ENCODE measurements at places on chromosomes 1 and 21. TPM values are rescaled to one million over a fixed set of nuclear protein-coding genes. Genes with fewer than 3 reads are reported as not detected.

OR10Z1 gene
- total RNA-seq: not detected

- H3K27ac ChIP-seq: no peak overlapping the region
- no peak overlapping the region for H3K4me3 ChIP-seq
- H3K36me3 ChIP-seq: no peaks in the 10 kb centered on the region
- H3K4me1 ChIP-seq: no peaks in the 10 kb centered on the region
- H3K27me3 ChIP-seq: no peaks in the 10 kb centered on the region
- no peak for DNase-seq
Measured at GRCh38 chr1:82555501-82555900, 754.8 kb downstream of the ADGRL2 start.

AMY1C gene
- not detected for total RNA-seq

KDF1 gene
- 14.1 TPM for total RNA-seq

- H3K27me3 ChIP-seq: no peaks in the 10 kb centered on the region
- H3K4me3 ChIP-seq: no peak overlapping the region
- H3K4me1 ChIP-seq: no peaks in the 10 kb centered on the region
- no peaks in the 10 kb centered on the region for H3K36me3 ChIP-seq
Measured at GRCh38 chr21:38027901-38028498, 111.7 kb upstream of the KCNJ6 start.

DNA sequence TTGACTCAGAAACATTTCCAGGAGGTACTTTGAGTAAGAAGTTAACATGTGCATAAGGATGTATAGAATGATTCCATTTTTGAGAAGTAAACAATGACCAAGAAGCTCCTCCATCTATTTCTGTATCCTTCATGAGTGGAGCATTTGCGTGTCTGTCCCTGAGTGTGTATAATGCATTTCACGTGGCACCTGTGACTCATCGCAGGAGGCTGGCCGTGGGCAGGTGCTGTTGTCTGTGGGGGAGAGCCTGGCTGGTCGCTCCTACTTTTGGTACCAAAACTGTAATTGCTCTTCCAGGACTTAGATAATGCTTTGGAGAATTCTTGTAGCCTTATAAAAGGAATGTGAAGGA is 16.5 kb downstream of the SLC37A1 start:
- H3K4me1 ChIP-seq: no peaks in the 10 kb centered on the region
- H3K4me3 ChIP-seq: no peak overlapping the region
- no peak for DNase-seq

GRCh38 chr1:17655922-17656321 is 99.2 kb upstream of the ACTL8 start:
- H3K4me3 ChIP-seq: no peak overlapping the region
- no peaks in the 10 kb centered on the region for H3K4me1 ChIP-seq
- DNase-seq: no peak
- H3K27ac ChIP-seq: no peak overlapping the region
- peaks cover 5% of the 10 kb centered on the region for H3K36me3 ChIP-seq

NDUFV3 gene
- total RNA-seq: 29.6 TPM

GRCh38 chr21:37967036-37967435 is 50.8 kb upstream of the KCNJ6 start:
- no peaks in the 10 kb centered on the region for H3K4me1 ChIP-seq
- H3K4me3 ChIP-seq: no peak overlapping the region
- H3K27me3 ChIP-seq: no peaks in the 10 kb centered on the region
- no peak overlapping the region for H3K27ac ChIP-seq
- DNase-seq: no peak

- no peaks in the 10 kb centered on the region for H3K4me1 ChIP-seq
- no peaks in the 10 kb centered on the region for H3K36me3 ChIP-seq
- H3K27me3 ChIP-seq: no peaks in the 10 kb centered on the region
- H3K27ac ChIP-seq: no peak overlapping the region
Measured at GRCh38 chr1:198638441-198638840, 399 bp upstream of the PTPRC start.

DNA sequence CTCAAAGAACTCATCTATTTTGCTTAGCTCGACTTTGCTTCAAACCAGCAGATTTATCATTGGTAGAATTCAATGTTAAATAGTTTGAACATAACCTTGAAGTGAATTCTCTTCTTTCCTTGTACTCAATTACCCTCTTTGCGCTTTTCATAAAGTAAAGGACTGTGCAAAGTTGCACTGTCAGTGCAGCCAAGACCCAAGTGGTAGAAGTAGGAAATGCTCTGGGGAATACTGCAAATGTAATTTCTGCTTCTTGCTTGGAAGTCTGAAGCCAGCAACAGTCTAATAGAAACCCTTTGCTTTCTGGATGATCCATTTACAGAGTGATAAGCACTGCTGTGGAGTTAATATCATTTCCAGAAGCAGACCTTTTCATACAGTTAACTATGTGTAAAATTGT is 936.7 kb upstream of the TMPRSS15 start:
- no peak for DNase-seq
- no peaks in the 10 kb centered on the region for H3K36me3 ChIP-seq
- H3K27ac ChIP-seq: no peak overlapping the region

DNA sequence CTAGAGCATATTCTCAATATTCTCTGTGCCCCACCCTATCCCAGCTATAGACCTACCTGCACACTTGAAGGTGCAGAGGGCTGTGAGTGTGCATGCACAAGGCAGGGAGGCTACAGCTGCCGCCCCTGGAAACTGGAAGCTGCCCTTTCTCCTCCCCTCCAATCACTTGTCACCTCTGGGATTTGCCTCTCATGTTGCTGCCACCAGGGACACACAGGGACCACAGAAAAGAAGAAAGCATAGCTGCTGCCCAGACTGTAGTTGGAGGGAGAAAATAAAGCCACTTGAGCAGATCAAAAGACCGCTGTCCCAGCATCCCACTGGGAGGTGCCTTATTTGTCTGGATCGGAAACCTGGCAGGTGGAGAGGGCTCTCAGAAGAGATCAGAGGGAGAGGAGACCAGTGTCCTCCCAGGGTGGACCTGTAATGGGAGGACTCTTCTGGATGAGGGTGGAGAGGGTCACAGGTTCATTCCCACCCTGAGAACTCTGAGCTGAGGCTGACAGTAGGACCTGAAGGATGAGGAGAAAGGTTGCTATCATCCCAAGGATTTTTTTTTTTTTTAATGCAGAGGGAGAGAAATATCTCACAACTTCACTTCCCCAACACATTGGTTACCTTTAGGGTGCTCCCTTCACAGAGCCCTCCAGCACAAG is 7.6 kb upstream of the INPP5B start:
- no peak overlapping the region for H3K4me3 ChIP-seq
- peak; percentile 24 for DNase-seq
- no peaks in the 10 kb centered on the region for H3K27me3 ChIP-seq
- peaks cover 6% of the 10 kb centered on the region for H3K4me1 ChIP-seq

GRCh38 chr1:68116643-68117235 is 66.3 kb upstream of the DIRAS3 start:
- peak; percentile 76 for DNase-seq
- H3K4me3 ChIP-seq: peak overlapping the region; percentile 11
- H3K4me1 ChIP-seq: peaks cover 11% of the 10 kb centered on the region
- no peak overlapping the region for H3K27ac ChIP-seq

PLPP3 gene
- total RNA-seq: 107 TPM

GRCh38 chr1:94178901-94179300 is 58.0 kb upstream of the ABCA4 start:
- no peak for DNase-seq
- no peaks in the 10 kb centered on the region for H3K27me3 ChIP-seq
- peaks cover 10% of the 10 kb centered on the region for H3K36me3 ChIP-seq
- H3K27ac ChIP-seq: no peak overlapping the region
- H3K4me3 ChIP-seq: no peak overlapping the region
- H3K4me1 ChIP-seq: no peaks in the 10 kb centered on the region

DNA sequence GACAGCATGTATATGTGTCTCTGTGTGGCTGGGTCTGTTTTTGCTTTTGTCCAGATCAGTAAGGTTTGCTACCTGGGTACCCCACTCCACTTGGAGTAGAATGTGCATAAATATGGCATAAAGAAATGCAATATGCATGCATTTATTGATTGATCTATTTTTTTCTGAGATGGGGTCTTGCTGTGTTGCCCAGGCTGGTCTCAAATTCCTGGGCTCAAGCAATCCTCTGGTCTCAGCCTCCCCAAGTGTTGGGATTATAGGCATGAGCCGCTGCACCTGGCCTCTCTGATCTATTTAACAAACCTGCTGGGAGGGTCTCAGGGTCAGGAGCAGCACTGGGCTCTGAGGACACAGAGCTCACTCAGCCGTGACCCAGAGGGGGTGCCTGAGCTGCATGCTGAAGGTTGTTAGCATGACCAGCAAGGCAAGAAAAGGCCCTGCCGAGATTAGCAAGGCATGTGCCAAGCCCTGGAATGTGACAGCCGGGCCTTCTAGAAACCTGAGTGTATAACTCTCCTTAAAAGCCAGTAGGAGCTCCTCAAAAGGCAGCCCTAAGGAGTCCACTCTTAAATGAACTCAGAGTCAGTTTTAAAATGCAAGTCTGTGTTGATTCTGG is 22.5 kb downstream of the PCSK9 start:
- H3K27me3 ChIP-seq: no peaks in the 10 kb centered on the region
- DNase-seq: peak; percentile 27
- H3K4me1 ChIP-seq: peaks cover 6% of the 10 kb centered on the region
- no peak overlapping the region for H3K4me3 ChIP-seq
- H3K27ac ChIP-seq: no peak overlapping the region

GRCh38 chr21:37574316-37574715 is 207.7 kb downstream of the DYRK1A start:
- H3K4me3 ChIP-seq: no peak overlapping the region
- H3K27ac ChIP-seq: no peak overlapping the region
- no peaks in the 10 kb centered on the region for H3K4me1 ChIP-seq

HCRTR1 gene
- 0.35 TPM for total RNA-seq

GRCh38 chr1:21573971-21574465 is 64.8 kb downstream of the ALPL start:
- peak; percentile 82 for DNase-seq
- H3K36me3 ChIP-seq: no peaks in the 10 kb centered on the region
- no peak overlapping the region for H3K4me3 ChIP-seq
- H3K27ac ChIP-seq: peak overlapping the region; percentile 86

RABGGTB gene
- total RNA-seq: 60.2 TPM

AGRN gene
- 261 TPM for total RNA-seq

GRCh38 chr1:6623269-6623965 is 1.3 kb upstream of the THAP3 start:
- no peaks in the 10 kb centered on the region for H3K27me3 ChIP-seq
- no peak overlapping the region for H3K4me3 ChIP-seq
- DNase-seq: no peak
- peaks cover 9% of the 10 kb centered on the region for H3K36me3 ChIP-seq

TNFRSF18 gene
- 8.1 TPM for total RNA-seq

DNA sequence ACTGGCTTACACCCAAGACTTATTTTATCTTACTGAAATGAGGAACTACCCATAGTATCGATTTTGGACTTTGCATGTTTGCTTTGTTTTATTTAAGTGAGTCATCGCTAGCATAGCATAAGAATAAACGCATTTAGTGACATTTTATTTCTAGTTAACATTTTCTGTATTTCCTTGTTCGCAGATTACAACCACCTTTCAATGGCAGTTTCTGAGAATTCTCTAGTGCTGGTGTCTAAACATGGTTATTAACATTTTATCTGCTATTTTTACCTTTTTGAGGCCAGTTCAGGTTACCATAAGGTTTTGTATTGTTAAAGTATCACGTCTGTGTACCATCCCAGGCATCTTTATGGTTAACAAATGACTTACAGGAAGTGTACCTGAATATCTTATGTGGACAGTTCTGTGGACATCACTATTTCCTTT is 24.5 kb downstream of the EEIG2 start:
- no peaks in the 10 kb centered on the region for H3K4me1 ChIP-seq
- no peaks in the 10 kb centered on the region for H3K27me3 ChIP-seq
- no peak overlapping the region for H3K4me3 ChIP-seq
- H3K27ac ChIP-seq: no peak overlapping the region
- DNase-seq: no peak

DNA sequence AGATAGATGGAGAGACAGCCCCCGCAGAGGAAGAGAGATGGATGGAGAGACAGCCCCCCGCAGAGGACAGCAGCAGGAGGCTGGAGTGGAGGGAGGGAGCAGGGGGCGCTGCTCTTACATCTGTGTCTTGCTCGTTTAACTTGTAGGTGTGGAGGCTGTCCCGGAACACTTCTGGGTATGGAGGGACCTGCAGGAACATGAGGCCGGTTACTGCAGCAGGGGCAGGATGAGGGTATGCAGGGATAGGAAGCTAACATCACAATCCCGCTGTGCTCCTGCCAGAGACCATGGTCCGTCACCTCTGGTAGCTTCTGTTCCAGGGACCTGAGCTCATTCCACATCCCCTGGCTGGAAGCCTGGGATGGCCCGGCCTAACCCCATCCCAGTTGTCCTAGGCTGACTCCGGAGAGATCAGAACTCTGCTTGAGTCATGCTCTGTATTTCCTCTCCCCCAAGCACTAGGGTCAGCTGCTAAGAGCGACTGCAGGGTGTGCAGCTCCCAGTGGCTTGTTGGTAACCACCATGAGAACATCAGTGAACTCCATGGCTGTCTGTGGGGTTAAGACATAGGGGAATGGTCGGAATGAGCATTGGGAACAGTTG is 36.7 kb upstream of the GOLT1A start:
- H3K36me3 ChIP-seq: peaks cover 23% of the 10 kb centered on the region
- H3K27ac ChIP-seq: no peak overlapping the region
- no peak for DNase-seq
- no peaks in the 10 kb centered on the region for H3K27me3 ChIP-seq
- H3K4me1 ChIP-seq: peaks cover 12% of the 10 kb centered on the region

GRCh38 chr1:115595279-115596079 is 46.3 kb upstream of the VANGL1 start:
- no peaks in the 10 kb centered on the region for H3K36me3 ChIP-seq
- no peak overlapping the region for H3K27ac ChIP-seq
- H3K4me3 ChIP-seq: no peak overlapping the region
- H3K4me1 ChIP-seq: no peaks in the 10 kb centered on the region

CLDN17 gene
- not detected for total RNA-seq

DNA sequence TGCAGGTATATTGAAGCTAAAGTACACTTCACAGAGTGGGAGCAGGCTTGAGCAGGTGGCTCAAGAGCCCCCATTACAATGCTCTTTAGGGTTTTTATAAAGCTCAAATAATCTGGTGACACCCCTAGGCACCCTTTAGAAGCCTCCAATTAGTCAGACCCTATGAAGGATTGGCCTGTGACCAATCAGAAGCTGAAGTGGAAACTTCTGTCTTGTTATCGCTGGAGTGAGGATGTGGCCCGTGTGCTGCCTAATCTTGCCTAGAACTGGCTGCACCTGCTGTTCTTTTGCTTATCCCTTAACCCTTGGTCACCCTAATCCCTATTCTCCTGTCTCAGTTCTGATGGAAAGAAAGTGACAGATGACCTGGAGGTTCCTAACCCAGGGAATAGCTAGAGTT is 70.8 kb upstream of the ABCG1 start:
- H3K36me3 ChIP-seq: no peaks in the 10 kb centered on the region
- H3K27ac ChIP-seq: no peak overlapping the region
- no peak for DNase-seq
- no peak overlapping the region for H3K4me3 ChIP-seq
- peaks cover 6% of the 10 kb centered on the region for H3K4me1 ChIP-seq
